ENCODE measurements at places on chromosomes 13 and 19.

DNA sequence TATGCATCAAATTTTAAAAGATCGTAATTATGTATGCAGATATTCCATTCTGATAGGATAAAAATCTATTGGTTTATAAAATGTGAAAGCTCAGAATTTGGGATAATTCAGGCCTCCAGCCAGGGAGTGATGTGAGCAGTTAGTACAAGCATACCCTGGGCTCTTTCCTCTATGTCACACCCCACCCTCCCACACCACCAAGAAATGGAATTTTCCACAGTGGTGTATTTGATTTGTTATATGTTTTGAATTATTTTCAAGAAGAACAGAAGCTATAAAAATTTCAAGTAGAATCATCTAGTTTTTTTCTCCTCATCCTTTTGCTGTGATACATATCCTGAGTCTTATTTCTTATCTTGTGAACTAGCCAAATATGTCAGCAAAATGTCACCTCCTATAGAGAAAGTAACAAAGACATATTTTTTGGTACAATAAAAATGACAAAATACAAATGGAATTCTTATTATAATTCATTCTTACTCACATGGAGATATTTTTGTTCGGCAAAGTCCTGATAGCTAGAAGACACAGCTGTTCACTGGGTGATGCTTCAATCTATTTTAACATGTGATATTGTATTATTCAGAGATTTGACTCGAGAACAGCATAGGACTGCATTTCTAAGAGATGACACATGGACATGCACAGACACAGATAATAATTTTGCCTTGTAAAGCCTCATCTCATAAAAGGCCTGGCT is 61.2 kb upstream of the FRY start:
- DNase-seq: no peak

- no peak for DNase-seq
Observed at GRCh38 chr19:15595069-15595468, 19.9 kb upstream of the CYP4F8 start.

- no peak for DNase-seq
Observed at GRCh38 chr13:113901231-113901630, 37.4 kb upstream of the GAS6 start.

- no peak for DNase-seq
Observed at GRCh38 chr13:74151859-74152258, 17.7 kb upstream of the KLF12 start.

GRCh38 chr13:73321043-73321442 is 262.2 kb downstream of the KLF5 start:
- DNase-seq: no peak

GRCh38 chr13:77079902-77080413 is 53.0 kb upstream of the FBXL3 start:
- DNase-seq: no peak

GRCh38 chr13:35356572-35356971 is 119.9 kb downstream of the MAB21L1 start:
- DNase-seq: no peak

DNA sequence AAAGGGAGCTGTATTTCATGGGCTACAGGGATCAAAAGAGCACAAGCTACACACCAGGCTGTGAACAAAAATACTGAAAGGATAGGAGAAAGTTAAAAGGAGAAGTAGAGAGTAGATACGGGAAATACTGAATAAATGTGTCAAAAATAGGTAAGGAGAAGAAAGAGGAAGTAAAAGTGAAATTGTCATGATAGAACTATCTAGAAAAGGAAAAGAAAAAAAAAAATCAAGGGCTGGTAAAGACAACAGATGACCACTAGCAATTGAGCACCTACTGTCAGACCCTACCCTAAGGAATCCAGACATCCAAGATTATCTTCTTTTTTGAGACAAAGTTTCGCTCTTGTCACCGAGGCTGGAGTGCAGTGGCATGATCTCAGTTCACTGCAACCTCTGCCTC is 4.8 kb downstream of the RUBCNL start:
- DNase-seq: no peak

DNA sequence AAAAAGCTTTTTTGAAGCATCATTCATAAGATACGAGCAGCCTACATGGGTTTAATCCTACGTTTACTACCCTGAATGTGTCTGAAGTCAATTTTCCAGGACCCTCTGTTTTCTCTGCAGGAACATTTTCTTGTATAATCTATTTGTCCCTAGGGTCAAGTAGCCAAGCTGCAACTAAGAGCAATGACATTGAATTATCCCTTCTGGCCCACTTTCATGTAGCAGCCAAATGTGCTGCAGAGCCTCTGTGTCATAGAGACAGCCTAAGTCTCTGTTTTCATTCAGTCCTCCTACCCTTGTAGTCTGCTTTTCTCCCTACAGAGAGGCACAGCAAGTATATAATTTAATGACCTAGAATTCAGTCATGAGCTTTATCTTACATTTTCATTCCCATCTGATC is 82.1 kb downstream of the ZAR1L start:
- DNase-seq: no peak

- no peak for DNase-seq
Observed at GRCh38 chr13:98048265-98048664, 94.6 kb upstream of the FARP1 start.

- no peak for DNase-seq
Observed at GRCh38 chr13:100658363-100658762, 16.2 kb downstream of the TMTC4 start.

- no peak for DNase-seq
Observed at GRCh38 chr13:95494082-95494681, 58.3 kb upstream of the CLDN10 start.

- peak; percentile 39 for DNase-seq
Observed at GRCh38 chr19:33430674-33431277, 57.3 kb downstream of the CEBPG start.

DNA sequence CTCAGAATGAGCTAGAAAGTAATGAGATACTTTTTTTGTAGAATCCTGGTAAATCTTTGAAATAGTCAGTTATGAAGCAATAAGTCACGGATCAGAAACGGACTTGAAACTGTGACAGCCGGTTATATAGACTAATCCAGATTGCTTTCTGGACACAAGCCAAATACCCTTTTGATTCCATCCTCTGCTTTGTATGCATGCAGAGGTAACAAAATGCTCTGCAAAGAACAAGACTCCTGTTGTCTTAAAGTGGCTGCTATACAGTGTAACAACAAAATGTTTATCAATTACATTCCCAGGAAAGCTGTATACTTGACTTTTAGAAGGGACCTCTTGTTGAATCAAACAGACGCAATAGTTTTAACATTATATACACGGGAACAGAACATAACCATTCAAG is 66.5 kb upstream of the STARD13 start:
- DNase-seq: no peak

DNA sequence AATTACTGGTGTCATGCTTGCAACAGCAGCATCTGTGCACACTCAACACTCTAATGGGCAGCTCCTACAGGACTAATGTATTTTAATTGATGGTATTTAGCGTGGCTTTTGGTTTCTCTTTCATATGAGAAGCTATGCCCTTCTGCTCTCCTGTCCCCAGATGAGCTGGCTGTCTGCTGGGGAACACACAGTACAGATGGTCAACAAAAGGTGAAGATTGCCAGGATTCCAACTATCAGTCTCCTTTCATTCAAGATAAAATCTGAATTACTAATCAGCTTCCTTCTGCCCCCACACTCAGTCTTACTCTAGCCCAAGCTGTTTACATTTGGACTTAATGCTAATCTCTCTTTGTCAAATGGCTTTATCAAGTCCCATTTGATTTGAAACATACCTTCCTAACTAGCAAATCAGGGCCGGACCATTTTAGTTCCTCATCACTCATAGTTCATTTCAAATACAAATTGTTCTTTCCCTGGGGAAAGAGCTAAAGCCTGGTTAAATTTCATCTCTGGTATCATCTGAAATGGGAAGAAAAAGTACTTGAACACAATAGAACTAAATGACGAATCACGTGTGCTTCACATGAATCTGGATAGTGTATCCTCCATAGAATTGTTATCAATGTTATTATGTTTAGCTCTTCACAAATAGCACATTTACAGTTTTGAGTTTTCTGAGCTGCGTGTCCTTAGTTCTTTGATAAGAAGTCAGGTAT is 988.0 kb downstream of the PCDH17 start:
- DNase-seq: no peak

DNA sequence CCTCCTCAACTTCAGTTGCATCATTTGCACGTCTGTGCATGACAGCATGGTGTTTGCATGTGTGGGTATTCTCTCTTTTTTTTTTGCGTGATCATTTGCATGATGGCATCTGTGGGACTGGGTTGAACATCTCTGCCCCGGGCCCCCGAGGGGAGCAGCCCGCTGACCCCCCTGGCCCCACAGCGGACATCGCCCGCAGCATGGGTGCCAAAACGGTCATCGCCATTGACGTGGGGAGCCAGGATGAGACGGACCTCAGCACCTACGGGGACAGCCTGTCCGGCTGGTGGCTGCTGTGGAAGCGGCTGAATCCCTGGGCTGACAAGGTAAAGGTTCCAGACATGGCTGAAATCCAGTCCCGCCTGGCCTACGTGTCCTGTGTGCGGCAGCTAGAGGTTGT is 23.1 kb downstream of the PNPLA6 start:
- DNase-seq: no peak

- no peak for DNase-seq
Observed at GRCh38 chr13:89982407-89983095, 1364.9 kb upstream of the MIR17HG start.

GRCh38 chr13:38998739-38999138 is 8.1 kb upstream of the STOML3 start:
- DNase-seq: no peak

DNA sequence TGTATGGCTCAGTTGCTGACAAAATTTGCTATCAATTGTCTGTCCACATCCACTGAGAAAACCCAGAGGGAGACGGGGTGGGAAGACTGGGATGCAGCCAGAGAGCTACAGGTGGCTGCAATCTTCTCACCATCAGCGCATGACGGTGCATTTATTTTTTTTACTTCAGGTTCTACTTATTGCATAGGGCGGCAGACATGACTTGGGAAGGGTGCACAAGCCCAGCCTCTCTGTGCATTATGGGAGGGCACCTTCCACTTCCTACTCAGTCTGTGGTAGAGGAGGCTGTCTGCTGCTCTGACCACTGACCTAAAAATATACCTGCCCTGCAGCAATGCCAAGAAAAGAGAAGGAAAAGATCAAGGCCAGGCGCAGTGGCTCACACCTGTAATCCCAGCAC is 73.1 kb downstream of the ABCC4 start:
- no peak for DNase-seq

GRCh38 chr13:50712881-50713280 is 130.6 kb downstream of the DLEU7 start:
- DNase-seq: no peak

DNA sequence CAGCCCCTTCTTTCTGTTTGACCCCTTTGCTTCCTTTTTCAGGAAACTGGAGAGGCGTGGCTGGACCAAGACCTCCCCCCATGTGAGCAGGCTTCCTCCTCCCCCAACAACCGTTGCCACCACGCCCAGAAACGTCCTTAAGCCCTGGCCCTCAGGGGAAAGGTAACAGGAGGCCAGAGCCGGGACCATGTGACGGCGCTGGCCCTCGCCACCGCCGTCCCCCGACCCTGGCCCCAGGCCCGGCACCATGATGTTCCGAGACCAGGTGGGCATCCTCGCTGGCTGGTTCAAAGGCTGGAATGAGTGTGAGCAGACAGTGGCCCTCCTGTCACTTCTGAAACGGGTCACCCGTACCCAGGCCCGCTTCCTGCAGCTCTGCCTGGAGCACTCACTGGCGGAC is 14.4 kb downstream of the SAMD4B start:
- DNase-seq: no peak

GRCh38 chr19:31092274-31092673 is 257.0 kb downstream of the TSHZ3 start:
- DNase-seq: no peak

DNA sequence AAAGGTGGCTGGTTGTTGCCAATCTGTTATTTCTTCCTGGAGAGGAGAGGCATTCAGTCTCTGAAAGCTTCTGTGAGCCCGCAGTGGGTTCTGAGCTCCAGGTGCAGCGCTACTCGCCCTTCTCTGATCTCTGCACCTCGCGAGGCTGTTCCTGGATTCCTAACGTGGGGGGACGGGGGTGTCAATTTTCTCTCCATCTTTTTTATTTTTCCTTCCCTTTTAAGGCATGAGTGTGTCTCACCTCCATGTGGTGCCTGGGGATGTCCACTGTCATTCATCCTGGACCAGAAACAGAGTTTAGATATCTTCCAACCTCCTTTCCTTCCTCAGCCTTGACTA is 626 bp downstream of the ZNF233 start:
- no peak for DNase-seq

DNA sequence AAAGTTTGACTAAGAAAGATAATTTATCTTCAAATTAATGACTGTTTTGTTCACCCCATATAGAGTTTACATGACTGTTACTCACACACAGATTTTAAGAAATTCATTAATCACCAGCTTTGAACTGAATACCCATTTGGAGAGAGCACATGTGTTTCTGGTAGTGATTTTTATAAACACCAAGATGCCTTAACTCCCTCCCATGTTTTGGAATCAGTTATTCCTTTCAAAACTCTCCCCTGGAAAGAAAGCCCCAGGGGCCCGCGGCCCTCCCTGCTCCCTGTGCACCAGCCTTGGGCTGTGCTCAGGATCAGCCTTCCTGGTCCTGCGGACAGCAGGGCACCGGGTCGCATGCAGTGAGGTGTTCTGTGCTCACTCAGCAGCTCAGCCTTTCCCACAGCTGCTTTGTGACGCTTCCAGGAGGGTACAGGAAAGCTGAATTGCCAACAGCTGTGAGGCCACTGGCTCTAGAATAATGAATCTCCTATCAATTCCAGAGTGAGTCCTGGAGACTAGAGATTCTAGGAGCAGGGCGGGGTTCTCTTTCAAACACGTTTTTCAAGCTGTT is 483.2 kb downstream of the EFNB2 start:
- no peak for DNase-seq

Measured in T-cell (primary cell).